ENCODE measurements at places on chromosomes 13 and 19.
A peak's percentile ranks its signal among the peaks of the same experiment; 100 is the strongest.

DNA sequence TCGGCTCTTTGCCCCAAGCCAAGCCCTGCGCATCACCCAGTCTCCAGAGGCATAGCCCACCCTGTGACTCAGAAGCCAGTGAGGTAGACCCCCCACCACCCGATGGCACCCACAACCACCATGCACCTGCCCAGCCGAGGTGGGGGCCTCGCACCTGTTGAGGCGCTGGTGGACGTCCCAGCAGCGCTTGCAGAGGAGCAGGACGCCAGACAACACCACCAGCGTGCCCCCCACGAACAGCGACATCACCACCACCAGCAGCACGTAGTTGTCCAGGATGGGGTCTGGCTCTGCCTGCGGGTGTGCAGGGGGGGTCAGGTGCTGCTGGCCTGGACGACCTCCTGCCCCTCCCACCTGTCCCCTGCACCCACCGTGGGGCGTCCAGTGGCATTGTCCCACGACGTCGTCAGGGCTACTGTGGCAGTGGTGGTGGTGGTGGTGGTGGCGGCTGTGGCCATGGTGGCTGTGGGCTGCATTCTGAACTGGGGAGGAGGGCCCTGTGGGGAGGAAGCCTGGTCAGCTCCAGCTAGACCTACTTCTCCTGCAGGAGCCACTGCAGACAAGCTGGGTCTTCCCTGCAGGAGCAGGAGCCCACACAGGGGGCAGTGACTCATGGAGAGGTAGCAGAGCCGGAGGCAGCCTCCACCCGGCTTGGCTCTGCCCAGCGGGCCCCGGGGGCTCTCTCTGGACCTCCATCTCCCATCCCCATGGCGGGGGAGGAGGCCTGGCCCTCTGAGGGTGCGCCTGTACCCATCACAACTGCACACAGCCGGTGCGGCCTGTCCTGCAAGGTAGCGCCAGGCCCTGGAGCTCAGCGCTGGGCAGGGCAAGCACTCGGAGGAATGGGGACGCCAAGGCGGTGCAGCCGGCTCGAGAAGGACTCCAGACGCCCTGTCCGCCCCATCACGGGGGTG lies 1.9 kb downstream of the CBARP start:
- peaks cover 16% of the 10 kb centered on the region for H3K4me1 ChIP-seq
- H3K27me3 ChIP-seq, result peaks cover 22% of the 10 kb centered on the region
- ATAC-seq, result no peak
- peak overlapping the region; percentile 62 for H3K4me3 ChIP-seq
- no peaks in the 10 kb centered on the region for H3K36me3 ChIP-seq

DNA sequence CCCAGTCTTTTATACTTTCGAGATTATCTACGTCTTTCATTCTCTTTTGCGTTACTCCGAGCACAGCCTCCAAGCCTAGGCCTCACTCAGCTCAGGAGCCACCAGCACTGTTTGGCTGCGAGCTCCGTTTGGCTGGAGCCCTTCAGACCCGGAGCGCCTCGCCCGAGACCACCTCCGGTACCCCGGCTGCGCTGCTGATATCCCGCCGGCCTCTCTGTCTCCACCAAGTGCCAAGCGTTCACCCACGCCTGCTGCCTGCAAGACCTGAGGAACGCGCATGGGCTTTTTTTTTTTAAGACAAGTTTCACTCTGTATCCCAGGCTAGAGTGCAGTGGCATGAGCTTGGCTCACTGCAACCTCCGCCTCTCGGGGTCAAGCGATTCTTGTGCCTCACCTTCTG lies 14.1 kb upstream of the ZNF177 start:
- no peak overlapping the region for H3K4me3 ChIP-seq
- peaks cover 62% of the 10 kb centered on the region for H3K36me3 ChIP-seq
- ATAC-seq, result no peak
- no peaks in the 10 kb centered on the region for H3K4me1 ChIP-seq

GRCh38 chr13:40651866-40652587 lies 14.4 kb downstream of the FOXO1 start:
- H3K27ac ChIP-seq, result peak overlapping the region; percentile 91
- no peaks in the 10 kb centered on the region for H3K27me3 ChIP-seq
- H3K4me1 ChIP-seq, result peaks cover 77% of the 10 kb centered on the region
- peak overlapping the region; percentile 78 for H3K4me3 ChIP-seq
- H3K36me3 ChIP-seq, result no peaks in the 10 kb centered on the region
- ATAC-seq, result peak; percentile 77

DNA sequence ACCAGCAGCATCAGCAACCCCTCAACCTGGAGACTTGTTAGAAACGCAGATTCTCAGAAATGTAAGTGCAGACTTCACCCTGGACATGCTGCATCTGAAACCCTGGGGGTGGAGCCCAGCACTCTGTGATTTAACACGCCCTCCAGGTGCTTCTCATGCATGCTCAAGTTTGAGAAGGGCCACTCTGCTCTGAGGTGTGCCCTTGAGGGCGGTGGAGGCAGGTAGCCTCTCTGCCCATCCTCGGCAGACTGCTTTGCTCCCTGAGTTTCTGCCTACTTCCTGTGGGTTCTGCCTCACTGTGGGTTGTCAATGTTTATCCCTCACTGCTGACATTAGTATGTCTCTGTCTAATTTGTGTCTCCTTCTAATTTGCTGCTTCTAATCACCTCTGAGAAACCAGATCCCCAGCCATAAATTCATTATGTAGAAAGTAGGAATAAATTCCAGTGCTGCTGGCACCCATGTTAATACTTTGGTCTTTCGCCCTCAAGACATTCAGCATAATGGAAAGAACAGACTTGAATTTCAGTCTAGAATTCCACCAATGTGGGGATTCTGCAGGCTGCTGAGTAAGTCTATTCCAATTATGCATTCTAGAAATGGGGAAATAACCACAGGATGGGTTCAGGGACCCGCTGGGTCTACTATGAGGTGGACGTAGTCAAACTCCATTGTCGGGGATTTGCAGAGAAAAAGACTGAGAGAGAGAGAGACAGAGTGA lies 51.3 kb upstream of the CYSLTR2 start:
- no peak overlapping the region for H3K4me3 ChIP-seq
- no peaks in the 10 kb centered on the region for H3K4me1 ChIP-seq
- H3K36me3 ChIP-seq, result no peaks in the 10 kb centered on the region
- no peak overlapping the region for H3K27ac ChIP-seq

Data from stimulated activated memory B cell treated with anti-CD40 and anti-IgM and Interleukin-4, amounts not matched to agents 10 μg/mL and 1 μg/mL and 100 μg/mL, for 72 hours (primary cell).